Nucleus accumbens (tissue), 56 donors: ENCODE measurements at places on chromosomes 11 and 22.

- no peak for DNase-seq
Observed at GRCh38 chr22:35443338-35443737, 43.4 kb downstream of the MCM5 start.

DNA sequence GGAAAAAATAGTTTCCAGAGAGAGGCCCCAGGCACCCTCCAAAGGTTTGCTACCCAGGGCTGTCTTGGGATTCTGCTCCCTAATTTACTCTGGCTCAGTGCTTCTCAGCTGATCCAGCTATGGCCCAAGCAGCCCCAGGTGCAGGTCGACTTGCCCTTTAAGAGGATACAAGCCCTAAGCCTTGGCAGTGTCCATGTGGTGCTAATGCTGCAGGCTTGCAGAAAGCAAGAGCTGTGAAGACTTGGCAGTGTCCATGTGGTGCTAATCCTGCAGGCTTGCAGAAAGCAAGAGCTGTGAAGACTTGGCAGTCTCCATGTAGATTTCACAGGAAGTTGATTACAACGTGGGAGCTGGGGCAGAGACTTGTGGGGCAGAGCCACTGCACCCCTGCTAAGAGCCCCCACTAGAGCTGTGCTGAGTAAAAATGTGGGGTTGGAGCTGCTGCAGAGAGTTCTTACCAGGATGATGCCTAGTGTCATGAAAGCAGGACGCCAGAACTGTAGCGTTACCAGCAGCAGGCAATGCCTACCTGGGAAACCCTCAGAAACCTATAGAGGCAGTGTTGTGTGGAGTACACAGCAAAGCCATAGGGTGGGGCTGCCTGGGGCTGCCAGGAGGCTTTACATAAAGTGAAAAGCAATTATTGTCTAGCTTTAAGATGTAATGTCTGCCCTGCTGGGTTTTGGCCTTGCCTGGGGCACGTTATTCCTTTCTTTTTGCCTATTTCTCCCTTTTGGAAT lies 16.1 kb upstream of the OR52K1 start:
- no peak for DNase-seq

DNA sequence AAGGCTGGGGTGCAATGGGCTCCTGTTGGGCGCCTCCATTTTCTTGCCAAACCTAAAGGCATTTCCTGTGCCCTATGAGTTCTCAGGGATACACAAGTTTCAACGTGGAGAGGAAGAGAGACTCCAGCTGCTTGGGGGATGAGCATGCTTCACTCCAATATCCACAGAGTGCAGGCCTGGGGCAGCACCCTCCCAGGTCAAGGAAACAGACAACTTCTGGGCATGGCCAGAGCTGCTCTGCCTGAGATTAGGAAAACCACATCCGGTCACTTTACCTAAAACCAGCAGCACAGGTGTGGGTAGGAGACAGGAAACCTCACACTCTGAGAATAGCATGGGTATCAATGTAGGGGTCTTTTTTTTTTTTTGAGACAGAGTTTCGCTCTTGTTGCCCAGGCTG lies 28.7 kb downstream of the TMEM184B start:
- DNase-seq = no peak

GRCh38 chr11:77269484-77270123 lies 31.9 kb downstream of the GDPD4 start:
- DNase-seq = no peak

GRCh38 chr22:42939941-42940653 lies 74.9 kb downstream of the PACSIN2 start:
- no peak for DNase-seq

- DNase-seq = no peak
Observed at GRCh38 chr11:19208959-19209546, 7.3 kb upstream of the CSRP3 start.

DNA sequence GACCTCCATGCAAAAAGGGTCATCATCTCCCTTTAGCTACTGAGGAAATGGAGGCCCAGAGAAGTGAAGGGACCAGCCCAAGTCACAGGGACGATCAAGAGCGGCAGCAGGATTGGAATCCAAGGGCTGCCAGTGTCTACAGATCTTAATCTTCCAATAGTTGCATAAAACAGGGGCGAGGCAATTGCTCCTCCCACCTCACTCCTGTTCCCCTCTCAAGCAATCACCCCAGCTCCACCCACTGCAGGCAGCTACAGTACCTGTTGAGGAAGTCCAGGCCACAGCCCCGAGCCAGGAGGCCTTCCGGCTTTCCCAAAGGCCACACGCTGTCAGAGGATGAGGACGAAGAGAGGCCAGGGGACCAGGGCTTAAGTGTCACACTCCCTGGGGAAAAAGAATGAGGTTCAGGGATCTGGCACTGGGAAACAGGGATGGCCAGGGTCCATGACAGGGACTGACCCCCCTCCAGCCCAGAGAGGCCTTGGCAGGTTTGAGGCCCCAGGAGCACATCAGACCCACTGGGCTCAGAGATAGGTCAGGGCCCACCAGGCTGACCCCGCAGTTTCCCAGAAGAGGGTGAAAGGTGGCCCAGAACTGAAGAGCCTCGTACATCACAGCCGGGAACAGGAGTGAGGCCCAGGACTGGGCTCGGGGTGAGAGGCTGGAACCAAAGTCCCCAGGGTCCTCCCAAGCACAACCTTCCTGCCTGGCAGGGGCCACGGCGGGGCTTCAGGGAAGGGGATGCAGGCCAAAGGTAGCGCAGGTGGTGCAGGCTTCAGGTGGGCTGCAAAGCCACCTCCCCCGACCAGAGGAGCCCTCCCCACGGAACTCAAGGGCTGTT lies 16.4 kb upstream of the MFNG start:
- DNase-seq = no peak

- DNase-seq = no peak
Observed at GRCh38 chr22:29233277-29233877, 27.7 kb downstream of the EMID1 start.
